Naive thymus-derived CD4-positive, alpha-beta T cell (primary cell): ENCODE measurements at places on chromosomes 2 and 18. TPM values are rescaled to one million over a fixed set of nuclear protein-coding genes. Genes with fewer than 3 reads are reported as not detected.

Gene ITGA6
- polyA plus RNA-seq = 98.9 TPM

Gene ADRA2B
- polyA plus RNA-seq = not detected

DNA sequence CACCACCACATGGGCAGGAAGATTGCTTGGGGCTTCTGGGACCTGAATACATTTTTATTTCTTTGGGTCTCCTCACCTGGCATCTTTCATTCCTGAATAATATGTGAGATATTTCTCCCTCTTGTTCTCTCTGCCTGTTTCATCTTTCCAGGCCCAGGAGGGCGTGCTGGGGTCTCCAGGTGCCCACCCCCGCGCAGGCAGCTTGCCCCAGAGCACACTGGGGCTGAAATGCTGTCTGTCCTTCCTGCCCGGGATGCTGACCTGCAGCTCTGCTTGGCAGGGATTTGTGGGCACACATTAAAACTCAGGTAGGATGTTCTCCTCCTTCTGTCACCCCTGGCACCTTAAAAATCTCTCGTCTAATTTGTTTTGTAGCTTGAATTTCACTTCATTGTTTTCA lies 39.7 kb upstream of the TEX51 start:
- DNase-seq = no peak

DNA sequence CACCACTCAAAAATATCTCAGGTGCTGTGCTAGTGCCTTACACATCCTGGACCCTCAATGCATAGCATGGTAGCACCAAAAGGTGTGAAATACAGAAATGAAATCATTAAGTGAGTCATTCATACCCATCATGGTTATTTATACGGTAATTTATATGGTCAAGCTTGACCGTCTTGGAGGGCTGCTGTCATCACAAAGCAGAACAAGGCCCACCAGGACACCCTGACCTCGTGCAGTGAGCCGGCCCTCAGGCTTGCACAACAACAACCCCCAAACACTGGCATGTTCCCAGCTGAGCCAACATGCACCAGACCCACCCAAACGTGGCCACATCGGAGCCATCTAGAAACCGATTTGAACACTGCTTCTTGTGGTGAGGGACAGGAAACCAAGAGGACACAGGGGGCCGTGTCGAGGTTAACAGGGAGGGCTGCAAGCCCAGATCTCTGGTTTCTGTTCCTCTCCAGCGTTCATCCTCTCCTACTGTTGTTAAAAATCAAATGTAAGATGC lies 378.5 kb upstream of the ID2 start:
- peak; percentile 34 for DNase-seq

GRCh38 chr18:27411911-27412310 lies 226.8 kb upstream of the CHST9 start:
- DNase-seq = no peak

DNA sequence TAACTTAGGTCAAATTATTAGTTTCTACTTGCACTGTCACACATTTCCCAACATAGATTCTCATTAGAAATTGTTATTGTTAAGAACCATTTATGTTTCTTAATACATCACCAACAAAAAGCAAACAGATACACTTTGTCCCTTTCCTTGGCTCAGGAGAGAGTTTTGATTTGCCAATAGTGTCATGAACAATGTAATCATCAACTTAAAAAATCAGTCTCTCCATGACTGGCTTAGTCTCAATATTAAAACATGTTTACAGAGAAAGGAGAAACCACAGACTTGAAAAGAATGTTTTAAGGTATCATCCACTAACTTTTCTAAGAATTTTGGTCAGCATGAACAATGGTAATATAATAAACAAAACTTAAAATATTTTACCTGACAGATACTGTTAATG lies 416.5 kb upstream of the KCNH7 start:
- no peak for DNase-seq

GRCh38 chr2:239285071-239285931 lies 115.5 kb downstream of the HDAC4 start:
- DNase-seq = peak; percentile 56
